ENCODE measurements at places on chromosomes 6 and 20.

DNA sequence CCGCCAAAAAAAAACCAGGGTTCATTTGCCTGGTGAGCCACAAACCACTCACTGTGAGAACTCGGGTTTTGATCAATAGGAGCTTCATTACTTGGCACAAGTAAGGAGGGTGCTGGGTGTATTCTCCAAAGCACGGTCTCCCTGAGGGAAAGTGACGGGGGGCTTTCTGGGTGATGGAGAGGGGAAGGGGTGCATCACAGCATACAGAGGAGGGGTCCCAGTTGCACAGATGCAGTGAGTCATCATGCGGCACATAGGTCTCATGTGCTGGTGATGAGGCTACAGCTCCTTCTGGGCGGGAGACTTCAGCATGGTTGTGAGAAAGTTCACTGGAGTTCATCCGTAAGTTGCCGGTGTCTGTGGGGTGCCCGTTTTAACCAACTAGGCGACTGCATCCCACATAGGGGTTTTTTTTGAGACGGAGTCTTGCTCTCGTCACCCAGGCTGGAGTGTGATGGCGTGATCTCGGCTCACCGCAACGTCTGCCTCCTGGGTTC lies 36.2 kb downstream of the SUN5 start:
- no peak for DNase-seq

DNA sequence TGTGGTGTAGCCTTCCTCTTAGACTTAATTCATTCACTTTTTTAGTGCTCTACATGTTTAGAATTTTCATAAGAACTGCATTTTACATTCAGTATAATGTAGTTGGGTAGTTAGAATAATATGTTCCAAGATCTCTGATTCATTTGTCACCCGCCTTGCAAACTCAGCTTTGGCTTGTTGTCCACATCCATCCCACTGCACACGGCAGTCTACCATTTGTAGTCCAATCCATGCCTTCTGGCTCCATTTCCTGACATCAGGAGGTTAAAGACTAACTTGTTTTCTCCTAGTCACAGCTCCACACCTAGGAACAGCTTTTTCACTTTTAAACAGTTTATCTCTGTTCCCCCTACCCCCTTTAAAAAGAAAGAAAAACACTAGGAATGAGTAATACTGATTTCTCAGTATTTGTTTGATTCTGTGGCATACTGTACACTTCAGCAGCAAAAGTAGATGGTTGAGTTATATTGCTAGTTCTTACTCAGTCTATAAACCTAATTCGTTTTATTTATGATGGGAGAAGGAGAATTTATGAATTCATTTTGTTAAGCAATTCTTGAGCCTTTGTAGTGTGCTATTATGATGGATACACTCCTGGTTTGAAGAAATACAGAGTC lies 180.9 kb downstream of the ARID1B start:
- no peak for DNase-seq

DNA sequence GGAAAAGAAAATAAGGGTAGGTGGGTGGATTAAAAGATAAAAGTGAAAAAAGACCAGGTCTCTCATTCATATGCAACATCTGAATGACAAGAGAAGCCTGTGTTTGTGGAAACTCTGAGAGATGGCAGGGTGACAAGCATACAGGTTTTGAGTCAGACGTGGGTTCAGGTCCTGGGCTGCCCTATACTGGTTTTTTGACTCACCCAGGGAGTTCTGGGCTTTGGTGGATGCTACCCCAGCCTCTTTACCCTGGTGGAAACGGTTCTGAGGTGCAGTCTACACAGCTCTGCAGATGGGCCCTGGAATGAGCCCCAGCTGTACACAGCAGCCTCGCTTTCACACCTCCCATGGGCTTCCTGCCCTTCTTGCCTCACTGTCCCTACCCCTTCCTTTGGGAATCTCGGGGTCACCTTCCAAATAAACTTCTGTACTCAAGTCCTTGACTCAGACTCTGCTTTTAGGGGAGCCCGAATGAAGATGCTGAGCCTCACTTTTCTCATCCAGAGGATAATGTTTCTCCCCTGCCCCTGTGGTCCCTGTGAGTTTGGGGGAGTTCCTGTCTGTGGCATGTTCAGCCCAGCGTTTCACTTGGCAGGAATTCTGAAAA lies 77.7 kb upstream of the CLDN20 start:
- DNase-seq: no peak

GRCh38 chr20:36628076-36628475 lies 17.9 kb downstream of the SLA2 start:
- DNase-seq: no peak

GRCh38 chr20:4261333-4262284 lies 246.3 kb upstream of the RNF24 start:
- no peak for DNase-seq

GRCh38 chr6:90701146-90701781 lies 114.4 kb upstream of the MAP3K7 start:
- DNase-seq: no peak

- DNase-seq: no peak
These were observed 130.7 kb upstream of the KCNK16 start for GRCh38 chr6:39453241-39453640.

DNA sequence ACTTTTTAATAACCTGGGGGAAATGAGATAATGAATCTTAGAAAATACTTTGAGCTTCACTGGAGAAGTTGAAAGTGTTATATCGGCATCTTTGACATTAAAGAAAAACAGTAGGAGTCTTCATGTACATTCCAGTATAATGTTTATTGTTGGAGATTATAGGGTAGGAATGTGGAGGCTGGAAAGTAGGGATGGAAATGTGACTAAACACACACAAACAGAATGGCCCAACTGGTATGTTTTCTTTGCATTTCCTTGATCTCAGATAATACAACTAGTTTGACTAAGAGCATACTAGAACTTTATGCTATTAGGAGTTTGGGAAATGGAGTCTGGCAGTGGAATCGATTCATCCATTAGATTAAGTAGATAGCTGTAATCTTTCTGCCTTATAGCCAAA lies 10.1 kb upstream of the BAG2 start:
- DNase-seq: no peak

- no peak for DNase-seq
These were observed 371 bp downstream of the HMGN4 start for GRCh38 chr6:26538572-26538902.

- no peak for DNase-seq
These were observed 55.0 kb upstream of the VSX1 start for GRCh38 chr20:25136643-25137559.

DNA sequence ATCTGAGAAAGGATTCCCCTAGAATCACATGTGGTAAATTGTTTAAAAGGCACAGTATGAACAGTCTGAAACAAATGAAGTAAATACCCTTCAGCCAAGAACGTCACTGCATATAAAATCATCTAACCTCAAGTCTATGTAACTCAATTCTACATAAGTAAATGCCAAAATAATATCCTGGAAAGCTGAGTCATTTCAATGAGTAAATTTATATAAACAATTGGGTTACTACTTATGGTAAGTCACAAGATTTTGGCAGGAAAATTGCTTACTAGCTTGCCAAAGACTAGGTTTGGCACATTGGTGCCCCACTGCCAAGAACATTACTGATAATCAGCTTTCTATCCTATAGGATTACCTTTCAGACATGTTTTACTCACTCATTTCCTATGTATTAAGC lies 8.4 kb downstream of the GMDS start:
- no peak for DNase-seq

DNA sequence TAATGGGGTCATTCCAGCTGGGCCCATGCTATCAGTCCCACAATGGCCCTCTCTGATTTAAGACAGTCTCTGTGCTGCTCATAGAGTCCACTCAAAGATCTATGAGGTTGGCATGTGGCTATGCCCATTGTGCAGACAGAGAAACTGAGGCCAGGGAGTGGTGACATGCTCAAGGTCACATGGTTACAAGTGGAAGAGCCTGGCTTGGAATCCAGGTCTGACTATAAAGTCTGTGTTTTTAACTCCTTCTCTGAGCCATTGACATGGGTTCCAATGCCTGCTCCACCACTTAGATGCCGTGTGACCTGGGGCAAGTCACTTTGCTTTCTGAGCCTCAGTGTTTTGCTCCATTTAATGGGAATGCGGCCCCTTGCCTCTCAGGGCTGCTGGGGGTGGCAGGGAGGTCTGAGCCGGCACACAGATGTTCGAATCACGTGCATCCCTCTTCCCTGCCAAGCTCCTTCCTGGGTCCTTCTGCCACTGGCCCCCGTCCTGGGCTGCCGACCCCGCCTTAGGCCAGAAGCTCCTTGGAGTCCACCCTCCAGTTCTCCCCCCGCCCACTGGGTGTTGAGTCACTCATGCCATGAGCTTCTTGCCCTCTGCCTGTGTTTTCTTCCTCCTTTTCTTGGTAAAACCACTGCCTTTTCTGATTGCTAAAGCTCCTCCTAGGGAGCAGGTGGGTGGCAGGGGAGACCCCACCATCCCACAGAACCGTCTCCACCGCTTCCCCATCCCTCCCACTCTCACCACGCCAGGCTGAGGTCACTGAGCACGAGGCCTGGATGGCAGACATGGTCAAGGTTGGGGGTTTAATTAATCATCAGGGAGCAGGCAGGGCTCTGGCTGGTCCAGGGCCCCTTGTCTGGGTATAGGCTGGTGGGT lies 35.7 kb downstream of the CEBPB start:
- peak; percentile 84 for DNase-seq

- DNase-seq: no peak
These were observed 79.9 kb downstream of the TOX2 start for GRCh38 chr20:43994486-43995100.

- no peak for DNase-seq
These were observed 32.2 kb downstream of the MRAP2 start for GRCh38 chr6:84065693-84066290.

- no peak for DNase-seq
These were observed 62.0 kb downstream of the CARMIL1 start for GRCh38 chr6:25341203-25341552.

GRCh38 chr6:25218346-25218745 lies 60.8 kb upstream of the CARMIL1 start:
- no peak for DNase-seq

DNA sequence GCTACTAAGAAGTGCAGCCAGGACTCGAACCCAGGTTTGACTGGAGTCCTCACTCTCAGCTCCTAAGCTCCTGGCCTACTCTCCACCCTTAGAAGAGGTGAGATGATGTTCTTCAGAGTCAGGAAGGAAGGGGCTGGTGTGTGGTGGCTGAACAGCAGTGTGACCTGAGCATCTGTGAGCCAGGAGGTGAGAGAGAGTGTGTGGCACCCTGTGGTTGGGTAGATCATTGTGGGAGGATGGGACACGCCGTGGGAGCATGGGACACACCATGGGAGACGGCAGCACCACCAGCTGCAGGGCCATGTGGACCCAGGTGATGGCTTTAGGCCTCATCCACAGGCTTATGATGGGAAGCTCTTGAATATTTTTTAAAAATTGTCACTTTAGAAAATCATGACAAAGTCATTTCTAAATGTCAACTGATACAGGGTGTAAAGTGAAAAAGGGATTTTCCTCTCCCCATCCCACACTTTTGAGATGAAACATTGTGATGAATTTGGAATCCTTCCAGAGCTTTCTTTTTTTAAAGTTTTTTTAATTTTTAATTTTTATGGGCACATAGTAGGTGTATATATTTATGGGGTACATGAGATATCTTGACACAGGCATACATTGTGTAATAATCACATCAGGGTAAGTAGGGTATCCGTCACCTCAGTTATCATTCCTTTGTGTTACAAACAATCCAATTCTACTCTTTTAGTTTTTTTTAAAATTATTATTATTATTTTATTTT lies 31.6 kb downstream of the SRC start:
- no peak for DNase-seq

DNA sequence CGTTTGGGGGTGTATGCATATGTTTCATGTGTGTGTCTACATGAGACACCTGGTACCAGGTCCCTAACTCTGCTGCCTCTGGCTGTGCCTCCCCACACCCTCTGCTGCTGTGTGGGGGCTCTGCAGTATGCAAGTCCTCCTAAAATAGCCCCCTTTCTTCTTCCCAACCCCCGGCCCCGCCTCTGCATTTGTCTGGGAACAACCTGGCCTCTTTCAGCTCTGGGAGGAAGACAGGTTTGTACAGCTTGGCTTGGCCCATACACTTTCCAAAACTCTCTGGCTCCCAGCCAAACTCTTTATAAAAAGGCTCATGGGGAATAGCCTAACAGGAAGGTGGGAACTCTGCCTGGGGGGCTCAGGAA lies 27.1 kb upstream of the EMILIN3 start:
- DNase-seq: no peak

- no peak for DNase-seq
These were observed 23.9 kb downstream of the CLDN20 start for GRCh38 chr6:155287762-155288161.

GRCh38 chr6:167044696-167045095 lies 45.5 kb downstream of the CEP43 start:
- no peak for DNase-seq

GRCh38 chr6:136123468-136123867 lies 126.6 kb downstream of the MTFR2 start:
- DNase-seq: no peak

- no peak for DNase-seq
These were observed 161.6 kb upstream of the TNFAIP3 start for GRCh38 chr6:137705160-137706082.
